Effector CD4-positive, alpha-beta T cell (primary cell): ENCODE measurements at places on chromosomes 16 and 17.

DNA sequence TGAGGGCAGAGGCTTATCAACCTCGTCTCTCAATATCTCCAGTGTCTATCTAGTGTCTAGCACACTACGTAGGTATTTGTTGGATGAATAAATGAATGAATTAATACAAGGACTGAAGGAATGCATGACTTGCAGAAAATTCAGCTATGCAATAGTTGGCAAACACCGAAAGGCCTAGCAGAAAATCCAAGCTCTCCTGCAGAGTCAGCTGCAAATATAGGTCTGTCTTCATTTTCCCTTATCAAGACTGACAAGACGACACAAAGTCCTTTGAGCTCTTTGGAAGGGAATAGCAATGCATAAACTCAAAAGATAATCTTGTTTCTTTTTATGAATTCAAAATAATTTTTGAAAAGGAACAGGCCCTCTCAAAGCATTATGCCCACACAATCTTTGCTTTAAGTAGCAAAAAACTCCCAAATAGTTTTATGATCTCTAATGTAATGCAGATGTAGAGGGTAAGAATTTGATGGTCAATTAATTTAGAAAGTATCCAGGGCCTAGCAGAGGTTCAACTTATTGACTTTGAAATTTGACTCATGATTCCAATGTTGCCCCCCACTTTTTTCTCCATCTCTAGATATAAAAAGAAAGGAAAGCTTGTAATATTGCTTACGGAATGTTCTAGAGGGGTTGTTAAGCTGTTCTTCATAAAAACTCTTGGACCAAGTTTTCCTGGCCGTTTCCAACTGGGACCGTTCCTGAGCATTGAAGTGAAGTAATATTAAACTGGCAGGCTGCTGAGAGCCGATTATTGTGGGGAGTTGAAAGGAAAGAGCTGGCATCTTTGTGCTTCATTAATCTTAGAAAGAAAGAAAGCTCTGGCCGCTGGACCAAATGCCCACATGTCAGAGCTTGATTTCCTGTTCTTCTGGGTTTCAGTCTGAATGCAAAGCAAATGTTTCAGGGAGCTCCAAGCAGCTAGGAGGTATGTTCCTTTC lies 227.3 kb downstream of the HS3ST3A1 start:
- DNase-seq: no peak

DNA sequence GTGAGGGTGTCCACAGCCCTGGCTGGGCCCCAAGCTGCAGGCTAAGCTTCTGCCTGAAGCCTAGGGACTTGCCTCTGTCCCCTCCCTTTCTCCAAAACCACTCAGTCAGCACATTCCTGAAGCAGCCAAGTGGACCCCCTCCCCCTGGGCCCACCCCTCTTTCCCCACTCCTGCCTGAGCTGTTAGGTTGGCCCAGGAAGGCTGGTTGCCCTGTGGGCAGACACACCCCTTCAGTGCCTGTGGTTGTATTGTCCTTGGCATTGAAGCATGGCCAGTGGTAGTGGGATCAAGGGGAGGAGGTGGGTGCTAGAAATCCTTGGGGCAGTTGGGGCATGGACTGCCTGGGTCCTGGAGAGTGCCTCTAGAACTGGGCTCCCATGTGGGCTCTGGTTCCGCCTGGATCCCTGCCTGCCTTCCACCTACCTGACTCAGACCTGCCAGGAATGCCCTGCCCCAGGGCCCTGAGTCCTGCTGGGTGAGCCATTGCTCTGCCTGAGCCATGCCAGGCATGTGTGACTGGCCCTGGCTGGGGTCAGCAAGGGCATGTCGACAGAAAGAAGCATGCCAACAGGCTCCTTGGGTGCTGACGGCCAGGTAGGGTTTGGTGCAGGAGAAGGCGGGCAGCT lies 2.1 kb downstream of the TRAF4 start:
- DNase-seq: no peak

DNA sequence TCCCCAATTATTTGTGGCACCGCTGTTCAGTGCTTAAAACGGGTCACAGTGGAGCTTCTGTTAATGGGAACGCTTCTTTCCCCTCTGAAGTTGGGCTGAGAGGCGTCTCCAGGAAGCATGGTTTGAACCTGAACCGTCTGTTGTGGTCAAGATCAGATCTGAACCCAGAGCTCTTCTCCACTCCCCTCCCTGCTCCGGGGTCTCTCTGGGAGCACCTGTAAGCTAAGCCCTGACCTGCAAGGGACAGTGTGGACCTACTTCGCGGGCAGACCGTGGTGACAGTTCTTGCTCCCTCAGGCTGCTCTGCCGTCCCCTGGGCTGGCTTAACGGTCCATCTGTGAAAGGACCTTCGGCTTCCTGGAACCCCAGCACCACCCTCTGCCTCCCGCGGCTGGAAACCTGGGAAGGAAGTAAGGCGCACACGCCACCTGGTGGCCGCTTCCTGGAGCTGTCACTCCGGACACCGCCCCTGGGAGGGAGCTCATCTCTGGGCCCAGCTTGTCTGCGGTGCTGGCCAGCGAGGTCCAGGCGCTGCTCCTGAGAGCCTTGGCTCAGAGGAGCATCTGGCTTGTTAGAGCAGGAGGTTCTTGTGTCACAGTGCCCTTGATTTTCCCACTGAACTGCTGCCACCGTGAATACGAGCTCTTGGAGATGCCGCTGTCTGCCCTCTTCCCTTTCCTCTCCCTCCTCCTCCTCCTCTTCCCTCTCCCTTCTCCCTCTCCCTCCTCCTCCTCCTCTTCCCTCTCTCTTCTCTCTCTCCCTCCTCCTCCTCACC lies 518.5 kb upstream of the EEF2KMT start:
- DNase-seq: no peak

- no peak for DNase-seq
Measured at GRCh38 chr17:10337976-10338375, 34.8 kb downstream of the MYH13 start.

- DNase-seq: peak; percentile 86
Measured at GRCh38 chr17:76103274-76104139, at the start of gene EXOC7. Gene EXOC7 (minus strand): TSS chr17:76103787. CDS start chr17:76103692, 95 bp downstream.

DNA sequence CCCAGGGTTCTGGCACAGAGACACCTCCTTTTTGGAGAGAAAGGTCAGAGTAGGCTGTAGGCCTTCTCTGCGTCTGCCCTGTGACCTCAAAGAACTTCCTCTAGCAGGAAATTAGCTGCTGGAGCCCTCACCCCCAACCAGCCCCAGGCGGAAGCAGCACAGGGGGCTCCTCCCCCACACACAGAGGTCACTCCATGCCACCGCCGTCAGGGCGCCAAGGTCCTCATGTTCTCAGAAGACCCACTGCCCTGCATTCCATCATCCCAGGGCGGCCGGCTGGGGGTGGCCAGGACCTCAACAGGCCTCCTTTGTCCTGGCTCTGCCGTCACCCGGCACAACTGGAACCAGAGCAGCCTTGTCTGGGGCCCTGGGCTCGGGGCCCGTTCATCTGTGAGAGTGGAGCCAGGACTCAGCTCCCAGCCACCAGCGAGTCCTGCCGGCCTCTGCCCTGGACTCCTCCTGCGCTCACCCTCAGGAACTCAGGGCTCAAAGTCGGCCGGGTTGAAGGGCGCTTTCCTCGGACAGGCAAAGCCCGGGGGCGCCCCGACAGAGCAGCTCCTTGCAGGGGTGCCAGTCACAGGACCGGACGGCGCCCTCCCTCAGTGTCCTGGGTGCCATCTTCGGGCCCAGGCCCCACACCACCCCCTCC lies 1.2 kb downstream of the TMC6 start:
- DNase-seq: peak; percentile 62

DNA sequence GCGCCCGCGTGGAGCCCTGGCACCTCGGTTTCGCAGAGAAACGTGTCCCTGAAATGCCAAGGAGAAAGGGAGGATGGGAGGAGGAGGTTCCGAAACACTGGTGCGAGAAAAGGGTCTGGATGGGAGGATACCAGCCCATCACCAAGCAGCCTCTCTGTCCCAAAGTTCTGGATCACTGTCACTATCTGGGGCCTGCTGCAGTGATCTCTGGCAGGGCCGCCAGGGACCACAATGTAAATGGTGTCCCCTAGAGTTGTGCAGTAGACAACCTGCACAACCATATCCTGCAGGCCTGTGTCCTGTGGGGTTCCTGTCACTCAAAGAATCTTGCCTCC lies 229.3 kb downstream of the C16orf78 start:
- no peak for DNase-seq

DNA sequence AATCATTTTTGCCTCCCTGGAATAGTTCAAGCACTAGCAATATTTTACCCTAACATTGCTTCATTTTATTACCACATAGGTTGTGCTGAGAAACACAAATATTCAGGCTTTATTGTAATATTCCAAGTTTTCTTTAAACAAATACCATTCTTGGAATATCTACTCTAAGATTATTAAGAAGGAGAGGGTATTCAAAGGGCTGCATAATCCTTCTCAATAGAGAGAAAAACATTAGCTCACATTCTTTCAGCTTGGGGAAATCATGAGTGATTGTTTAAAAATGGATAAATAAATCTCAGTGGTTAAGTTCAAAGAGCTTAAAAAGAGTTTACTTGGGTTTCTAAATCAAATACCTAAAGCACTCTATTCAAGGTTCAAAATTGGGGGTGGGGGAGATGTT lies 111.9 kb upstream of the CORO6 start:
- no peak for DNase-seq

DNA sequence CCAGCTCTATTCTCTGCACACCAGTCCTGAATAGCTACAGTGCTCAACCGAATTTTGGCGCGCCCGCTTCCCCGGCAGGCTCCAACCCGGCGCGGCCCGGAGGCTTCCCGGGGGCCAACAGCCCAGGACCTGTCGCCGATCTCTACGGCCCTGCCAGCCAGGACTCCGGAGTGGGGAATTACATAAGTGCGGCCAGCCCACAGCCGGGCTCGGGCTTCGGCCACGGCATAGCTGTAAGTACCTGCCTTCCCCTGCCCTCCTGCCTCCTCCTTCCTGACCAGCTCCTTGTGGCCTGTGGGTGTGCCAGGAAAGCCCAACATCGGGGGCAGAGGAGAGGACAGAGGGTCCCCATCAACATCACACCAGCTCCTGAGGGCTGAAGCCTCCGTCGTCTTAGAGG lies 70.2 kb downstream of the CCDC182 start:
- DNase-seq: no peak

- DNase-seq: peak; percentile 20
Measured at GRCh38 chr17:77542551-77543490, 402.1 kb downstream of the SEC14L1 start.

GRCh38 chr17:45335721-45336120 lies 18.9 kb upstream of the MAP3K14 start:
- no peak for DNase-seq

DNA sequence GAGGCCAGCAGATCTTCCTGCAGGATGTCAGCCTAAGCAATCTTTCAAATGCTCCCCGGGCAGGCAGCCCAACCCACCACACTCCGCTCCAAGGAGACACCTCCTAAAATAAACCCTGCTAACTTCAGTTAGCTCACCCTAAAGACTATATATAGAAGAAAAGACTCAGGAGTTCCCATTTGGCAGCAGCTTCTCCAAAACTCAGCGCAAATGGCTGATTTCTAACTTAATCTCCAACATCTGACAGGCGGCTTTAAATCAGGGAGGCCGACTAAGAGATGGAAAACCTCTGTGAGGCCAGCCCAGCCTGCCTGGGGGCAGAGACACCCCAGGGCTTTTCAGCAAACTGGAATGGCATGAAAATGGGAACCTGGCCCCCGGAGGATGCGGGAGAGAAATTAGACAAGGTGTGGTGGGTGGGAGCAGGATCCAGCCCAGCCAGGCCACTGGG lies 91.6 kb downstream of the XYLT1 start:
- no peak for DNase-seq

GRCh38 chr16:17024514-17024913 lies 446.2 kb downstream of the XYLT1 start:
- DNase-seq: no peak

- peak; percentile 63 for DNase-seq
Measured at GRCh38 chr16:12095275-12096156, 119.0 kb downstream of the SNX29 start.

DNA sequence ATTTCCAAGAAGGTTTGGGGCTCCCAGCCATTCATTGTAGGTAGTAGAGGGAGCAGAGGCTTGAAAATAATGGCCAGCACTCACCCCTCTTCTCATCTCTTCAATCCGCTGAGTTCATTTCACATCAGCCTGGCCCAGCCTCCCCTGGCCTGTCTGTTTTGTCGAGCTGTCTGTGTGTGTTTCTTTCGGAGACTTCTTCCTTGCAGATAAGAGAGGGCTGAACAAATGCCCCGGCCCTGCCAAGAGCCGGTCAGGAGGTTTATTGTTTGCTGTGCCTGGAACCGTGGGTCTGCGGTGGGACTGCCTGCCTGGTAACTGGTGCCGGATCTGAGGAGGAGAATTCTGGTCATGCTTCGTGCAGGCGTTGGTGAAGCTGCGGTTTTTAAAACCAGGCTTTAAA lies 3.4 kb downstream of the VPS4A start:
- no peak for DNase-seq

- DNase-seq: no peak
Measured at GRCh38 chr17:74442670-74443515, 11.0 kb downstream of the GPRC5C start.

DNA sequence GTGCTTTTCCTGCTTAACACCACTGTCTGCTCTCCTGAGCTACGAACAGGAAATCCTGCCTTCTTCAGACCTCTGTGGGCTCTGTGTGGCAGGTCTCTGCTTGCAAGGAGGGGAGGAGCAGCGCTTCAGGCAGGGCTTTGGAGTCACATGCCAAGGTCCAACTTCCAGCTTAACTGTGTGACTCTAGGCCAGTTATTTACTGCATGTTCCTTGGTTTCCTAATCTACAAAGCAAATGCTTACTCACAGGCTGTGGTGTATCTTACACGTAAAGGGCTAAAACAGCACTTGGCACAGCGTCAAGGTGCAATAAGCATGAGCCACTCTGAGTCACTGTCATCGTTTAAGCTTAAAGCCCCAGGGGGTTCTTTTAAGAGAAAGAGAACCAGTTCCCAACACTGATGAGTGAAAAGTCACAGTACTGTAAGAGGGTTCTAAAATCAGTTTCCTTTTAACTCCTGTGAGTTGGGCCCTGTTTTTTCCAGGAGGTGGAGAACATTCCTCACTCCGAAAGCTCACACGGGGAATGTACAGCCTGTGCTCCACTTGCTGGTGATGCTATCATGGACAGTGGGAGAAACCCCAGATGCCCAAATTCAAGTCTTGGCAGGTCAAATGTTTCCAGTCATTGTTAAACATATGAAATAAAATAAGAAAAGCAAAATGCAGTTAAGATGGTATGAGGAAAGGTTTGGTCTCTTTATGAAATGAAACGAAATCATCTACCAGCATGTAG lies 54.1 kb upstream of the BCAR1 start:
- no peak for DNase-seq

GRCh38 chr16:10938796-10939648 lies 3.2 kb downstream of the DEXI start:
- DNase-seq: no peak
